Esophagus squamous epithelium (tissue), 5 donors: ENCODE measurements at places on chromosomes 1 and 21.

DNA sequence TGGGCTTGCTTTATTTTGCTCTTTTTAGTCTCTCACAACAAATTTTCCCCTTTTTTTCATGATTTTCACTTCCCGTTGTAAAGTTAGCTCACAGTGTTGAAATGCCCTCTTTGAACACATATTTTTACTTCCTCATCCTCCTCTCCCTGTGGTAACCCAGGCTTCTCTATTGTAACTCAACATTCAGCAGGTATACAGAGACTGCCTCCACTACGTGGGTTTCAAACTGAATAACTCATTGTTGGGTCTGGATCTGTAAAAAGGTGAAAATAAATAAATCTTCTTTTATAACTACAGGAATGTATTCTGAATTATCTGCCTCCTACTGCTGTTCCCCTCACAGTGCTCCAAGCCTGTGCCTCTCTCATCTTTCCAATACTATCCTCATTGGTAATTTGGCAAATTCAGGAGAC, 166.4 kb downstream of the RUNX1 start:
- no peak for DNase-seq

DNA sequence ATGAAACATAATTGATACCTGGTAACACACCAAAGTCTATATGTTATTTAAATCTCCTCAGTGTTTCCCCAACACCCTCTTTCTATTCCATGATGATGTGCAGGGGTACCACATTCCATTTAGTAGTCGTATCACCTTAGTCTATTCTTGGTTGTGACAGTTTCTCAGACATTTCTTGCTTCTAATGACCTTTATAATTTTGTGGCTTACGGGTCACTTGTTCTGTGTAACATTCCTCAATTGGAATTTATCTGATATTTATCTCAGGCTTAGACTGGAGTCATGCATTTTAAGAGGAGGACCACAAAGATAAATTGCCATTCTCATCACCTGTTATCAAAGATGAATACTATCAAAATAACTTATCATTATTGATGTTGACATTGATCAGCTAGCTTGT, 679.6 kb downstream of the USP25 start:
- no peak for DNase-seq

DNA sequence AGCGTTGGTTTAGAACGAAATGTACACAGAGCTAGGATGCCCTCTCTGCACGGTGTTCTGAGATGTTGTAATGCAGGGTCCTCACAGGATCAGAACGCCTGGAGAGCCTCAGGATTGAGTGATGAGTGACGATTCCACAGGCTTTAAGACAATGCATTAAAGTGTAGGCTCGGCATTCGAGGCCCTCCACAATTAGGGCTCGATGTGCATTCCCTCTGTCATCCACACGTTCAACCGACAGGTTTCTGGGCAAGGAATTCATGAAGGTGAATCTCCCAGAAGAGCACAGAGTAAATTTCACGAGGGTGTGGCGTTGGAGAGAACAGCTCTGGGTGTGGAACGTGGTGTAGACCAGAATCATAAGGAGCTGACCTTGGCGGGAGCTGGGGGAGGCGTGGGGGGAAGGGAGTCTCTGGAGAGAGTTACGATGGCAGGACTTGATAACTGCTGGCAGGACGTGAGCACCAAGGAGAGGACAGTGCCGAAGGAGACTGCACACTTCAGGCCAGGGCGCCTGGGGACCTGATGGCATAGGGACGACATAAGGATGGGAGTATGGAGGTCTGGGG, 51.0 kb upstream of the EFHD2 start:
- DNase-seq, result no peak

DNA sequence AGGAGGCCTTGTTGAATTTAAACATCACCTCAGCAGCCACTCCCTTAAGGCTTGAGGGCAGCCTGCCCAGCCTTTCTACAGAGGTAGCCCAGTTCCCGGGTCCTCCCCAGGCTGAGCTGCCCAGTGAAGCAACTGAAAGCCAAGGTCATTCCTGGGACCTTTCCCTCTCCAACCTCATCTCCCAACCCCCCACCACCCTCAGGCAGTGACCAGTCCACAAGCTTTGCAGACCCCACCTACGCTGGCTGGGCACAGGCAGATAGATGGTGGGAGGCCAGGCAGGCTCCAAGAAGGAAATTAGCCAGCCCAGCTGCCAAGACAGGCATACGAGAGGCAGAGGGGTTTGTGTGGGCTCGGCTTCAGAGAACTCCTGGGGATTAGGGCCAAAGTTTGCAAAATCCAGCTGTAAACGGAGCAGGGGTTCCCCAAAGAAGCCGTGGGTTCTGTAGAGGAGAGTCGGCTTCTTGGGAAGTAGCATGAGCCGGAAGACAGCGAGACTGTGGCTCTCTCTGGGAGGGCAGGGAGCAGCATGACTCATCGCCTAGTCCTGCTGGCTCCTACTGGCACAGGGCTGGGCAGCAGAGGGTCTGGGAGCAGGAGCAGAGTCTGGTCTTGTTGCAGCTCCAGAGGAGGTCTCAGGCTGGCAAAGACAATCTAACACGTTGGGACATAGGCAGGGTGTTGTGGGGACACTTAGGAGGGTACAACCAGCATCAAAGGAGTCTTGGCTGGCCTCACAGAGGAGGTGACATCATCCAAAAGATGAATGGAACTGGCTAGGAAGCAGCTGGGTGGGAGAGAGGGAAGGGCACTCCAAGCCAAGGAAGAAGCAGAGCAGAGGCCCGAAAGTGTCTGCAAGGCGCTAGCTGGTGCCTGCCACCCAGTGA, 2.8 kb upstream of the ZC3H12A start:
- no peak for DNase-seq

DNA sequence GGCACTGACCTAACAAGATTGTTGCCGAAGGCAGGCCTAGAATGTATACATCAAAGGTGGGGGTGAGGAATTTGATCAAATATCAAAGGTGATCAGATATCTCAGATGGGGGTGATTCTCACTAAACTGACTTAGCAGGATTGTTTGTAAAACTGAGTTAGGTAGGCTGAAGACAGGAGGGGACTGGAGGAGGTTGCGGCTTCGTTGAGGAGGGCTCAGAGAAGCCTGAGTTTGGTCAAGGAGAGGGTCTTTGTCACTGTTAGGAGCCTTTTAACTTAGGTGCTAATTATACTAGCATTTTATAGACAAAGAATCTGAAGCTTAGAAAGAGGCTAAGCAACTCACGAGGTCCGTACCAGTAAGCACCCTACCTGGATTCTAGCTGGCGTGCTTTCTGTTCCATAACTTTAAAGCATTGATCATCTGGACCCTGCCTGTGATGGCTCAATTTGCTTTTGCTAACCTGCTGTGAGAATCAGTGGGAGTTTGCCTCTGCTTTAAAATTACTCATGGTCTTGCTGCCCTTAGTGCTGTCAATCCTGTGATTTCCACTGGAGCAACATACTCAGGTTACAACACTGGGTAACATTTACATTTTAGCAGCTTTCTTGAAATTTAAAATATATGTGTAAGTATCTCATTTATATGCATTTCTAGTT, 49.8 kb downstream of the ITSN1 start:
- DNase-seq, result no peak

DNA sequence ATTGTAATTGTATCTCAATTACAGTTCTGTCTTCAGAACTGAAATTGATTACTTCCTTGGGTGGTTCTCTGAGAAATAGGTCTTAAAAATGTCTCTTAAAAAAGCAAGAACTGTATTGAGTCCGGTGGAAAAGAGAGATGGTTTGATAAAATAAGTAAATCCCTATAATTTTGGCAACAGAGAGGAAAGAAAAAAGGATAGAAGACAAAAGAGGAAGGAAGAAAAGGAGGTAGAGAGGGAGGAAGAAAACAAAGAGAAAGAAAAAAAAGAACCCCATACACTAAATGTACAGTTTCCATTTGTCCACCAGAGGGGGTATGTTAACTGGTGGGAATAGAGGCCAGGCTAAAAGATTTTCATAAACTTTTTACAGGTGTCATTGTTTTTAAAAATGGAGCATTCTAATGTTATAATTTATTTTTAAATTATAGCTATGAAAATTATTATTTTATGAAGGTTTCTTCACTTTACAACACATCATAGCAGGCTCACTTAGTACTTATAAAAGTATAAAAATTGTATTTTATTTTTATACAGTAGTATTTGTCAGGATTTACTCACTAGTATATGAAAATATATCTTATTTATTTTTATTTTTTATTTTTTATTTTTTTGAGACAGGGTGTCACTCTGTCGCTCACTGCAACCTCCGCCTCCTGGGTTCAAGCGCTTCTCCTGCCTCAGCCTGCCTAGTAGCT, 2.1 kb upstream of the UBE2T start:
- DNase-seq, result no peak

- DNase-seq, result no peak
These were observed 180.8 kb upstream of the KCNK2 start for GRCh38 chr1:214901718-214902117.

DNA sequence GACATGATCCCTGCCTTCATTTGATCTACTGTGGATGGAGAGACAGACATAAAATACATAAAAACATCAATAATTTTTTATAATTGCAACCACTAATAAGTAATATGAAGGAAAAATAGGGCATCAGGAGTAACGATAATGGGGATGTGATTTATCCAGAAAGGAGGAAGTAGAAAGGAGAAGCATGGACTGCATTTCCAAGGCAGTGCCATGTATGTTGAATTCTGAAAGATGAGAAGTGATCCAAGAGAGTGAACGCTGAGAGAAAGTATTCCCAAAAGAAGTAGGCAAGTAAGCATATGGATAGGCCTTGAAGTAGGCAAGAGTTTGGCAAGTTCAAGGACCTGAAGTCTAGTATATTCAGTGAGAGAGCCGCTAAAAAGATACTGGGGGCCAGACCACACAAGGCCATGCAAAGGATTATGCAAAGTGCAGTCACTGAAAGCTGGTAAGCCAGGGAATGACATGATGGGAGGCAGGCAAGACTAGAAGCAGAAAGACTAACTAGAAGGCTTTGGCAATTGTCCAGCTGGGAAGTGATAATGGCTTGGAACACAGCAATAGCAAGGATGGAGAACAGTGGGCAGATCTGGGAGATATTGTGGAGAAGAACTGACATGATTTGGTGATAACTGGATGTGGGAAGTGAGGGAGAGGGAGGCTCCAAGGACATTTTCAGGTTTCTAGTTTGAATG, 85.9 kb downstream of the TM2D1 start:
- DNase-seq, result no peak

GRCh38 chr1:180646547-180646946, 14.7 kb downstream of the XPR1 start:
- DNase-seq, result no peak

- no peak for DNase-seq
These were observed 185.2 kb downstream of the LEPR start for GRCh38 chr1:65605621-65606020.
